ENCODE measurements at places on chromosomes 7 and 10.

DNA sequence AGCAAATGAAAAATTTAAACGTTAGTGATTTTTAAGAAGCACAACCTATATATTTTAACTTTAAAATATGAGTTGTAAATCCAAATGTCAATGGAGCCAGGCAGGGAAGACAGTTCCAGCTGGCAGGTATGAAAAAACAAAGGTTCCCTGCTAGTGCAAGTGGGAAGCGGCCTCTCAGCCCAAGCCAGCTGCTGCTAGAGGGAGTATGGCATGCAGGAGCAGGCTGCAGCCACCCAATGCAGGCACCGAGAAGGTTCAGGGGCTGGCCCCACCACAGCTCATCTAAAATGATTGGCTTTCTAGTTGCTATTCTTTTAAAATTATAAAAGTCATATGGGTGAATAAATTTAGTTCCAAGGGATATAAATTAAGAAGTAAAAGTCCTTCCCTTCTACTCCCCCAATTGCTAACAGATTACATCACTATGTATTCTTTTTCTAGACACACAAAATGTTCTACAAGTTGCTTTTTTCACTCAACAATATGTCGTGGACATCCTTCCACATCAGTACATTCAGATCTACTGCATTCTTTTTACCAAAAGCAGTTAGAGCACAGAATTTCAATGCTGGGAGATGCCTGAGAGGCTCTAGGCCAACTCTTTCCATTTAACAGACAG is 69.3 kb downstream of the SGMS1 start:
- DNase-seq: peak; percentile 36
- peaks cover 37% of the 10 kb centered on the region for H3K4me1 ChIP-seq
- peak overlapping the region; percentile 21 for H3K4me3 ChIP-seq
- H3K27ac ChIP-seq: peak overlapping the region; percentile 70
- no peaks in the 10 kb centered on the region for H3K27me3 ChIP-seq

GRCh38 chr7:55241958-55242357 is 123.2 kb upstream of the LANCL2 start:
- DNase-seq: no peak
- peaks cover 48% of the 10 kb centered on the region for H3K27me3 ChIP-seq
- no peaks in the 10 kb centered on the region for H3K4me1 ChIP-seq
- H3K27ac ChIP-seq: no peak overlapping the region
- H3K36me3 ChIP-seq: no peaks in the 10 kb centered on the region
- H3K4me3 ChIP-seq: no peak overlapping the region

DNA sequence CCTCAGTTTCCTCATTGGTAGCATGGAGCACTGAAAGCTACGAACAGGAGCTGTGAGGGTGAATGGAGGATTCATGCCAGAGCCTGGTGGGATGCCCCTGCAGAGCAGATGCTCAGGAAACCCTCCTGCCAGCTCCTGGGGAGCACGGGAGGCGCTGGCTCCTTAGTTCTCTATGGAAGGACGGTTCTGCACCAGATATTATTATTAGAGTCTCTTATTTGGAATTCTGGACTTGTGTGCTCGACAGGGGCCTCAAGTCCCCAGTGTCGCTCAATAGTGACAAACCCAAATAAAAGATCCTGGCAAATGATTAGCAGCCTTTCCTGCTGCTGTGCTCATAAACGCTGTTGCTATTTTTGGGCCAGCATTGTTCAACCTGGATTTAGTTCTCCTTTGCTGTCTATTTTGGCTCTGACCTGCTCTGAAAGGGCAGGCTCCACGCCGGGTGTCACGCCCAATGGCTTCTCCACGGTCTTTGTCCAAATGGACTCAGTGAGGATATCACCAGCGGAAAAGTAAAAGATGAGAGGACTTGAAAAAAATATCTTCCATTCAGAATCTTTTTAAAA is 23.0 kb upstream of the KLF6 start:
- DNase-seq: no peak
- no peaks in the 10 kb centered on the region for H3K27me3 ChIP-seq
- peaks cover 48% of the 10 kb centered on the region for H3K4me1 ChIP-seq
- H3K4me3 ChIP-seq: no peak overlapping the region
- H3K36me3 ChIP-seq: no peaks in the 10 kb centered on the region

DNA sequence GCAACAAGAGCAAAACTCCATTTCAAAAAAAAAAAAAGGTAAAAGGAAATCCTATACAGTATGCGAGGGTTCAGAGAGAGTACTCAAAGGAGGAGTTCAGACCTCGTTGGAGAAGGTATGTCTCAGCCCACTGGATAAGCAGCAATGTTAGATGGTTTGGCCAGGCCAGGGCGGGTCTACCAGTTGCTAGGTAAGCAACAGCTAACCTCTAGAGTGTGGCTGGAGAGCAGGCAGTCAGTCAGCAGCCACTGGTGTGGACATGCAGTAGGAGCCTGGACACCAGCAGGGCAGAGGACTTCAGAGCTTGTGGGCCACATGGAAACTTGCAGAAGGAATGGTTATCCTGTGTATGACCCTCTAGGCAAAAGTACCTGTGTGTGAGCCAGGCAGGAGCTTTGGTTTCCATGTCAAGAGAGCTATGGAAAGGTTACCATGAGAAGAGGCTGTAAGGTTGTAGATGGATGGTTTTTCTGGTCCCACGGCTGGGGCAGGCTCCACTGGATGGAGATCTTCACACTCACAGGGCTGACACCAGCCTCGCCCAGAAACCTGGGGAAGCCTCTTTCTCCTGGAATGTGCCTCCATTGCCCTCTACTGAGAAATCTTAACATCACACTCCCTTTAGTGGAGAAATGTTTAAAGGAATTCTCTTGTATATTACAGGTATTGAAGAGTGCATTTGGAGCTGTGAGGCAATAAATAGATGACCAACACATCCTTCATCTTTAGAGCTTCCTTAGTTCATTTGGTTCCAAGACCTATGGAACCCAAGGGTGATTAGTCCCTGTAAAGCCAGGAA is 63.6 kb downstream of the CCDC186 start:
- no peaks in the 10 kb centered on the region for H3K36me3 ChIP-seq
- H3K4me3 ChIP-seq: no peak overlapping the region
- no peak for DNase-seq
- no peak overlapping the region for H3K27ac ChIP-seq
- H3K4me1 ChIP-seq: no peaks in the 10 kb centered on the region

- no peak overlapping the region for H3K4me3 ChIP-seq
- peaks cover 26% of the 10 kb centered on the region for H3K4me1 ChIP-seq
- no peaks in the 10 kb centered on the region for H3K27me3 ChIP-seq
- H3K36me3 ChIP-seq: no peaks in the 10 kb centered on the region
- H3K27ac ChIP-seq: no peak overlapping the region
Observed at GRCh38 chr10:73925539-73925938, 14.6 kb downstream of the PLAU start.

- no peak for DNase-seq
- no peaks in the 10 kb centered on the region for H3K27me3 ChIP-seq
- H3K4me3 ChIP-seq: no peak overlapping the region
- H3K4me1 ChIP-seq: peaks cover 12% of the 10 kb centered on the region
- no peak overlapping the region for H3K27ac ChIP-seq
Observed at GRCh38 chr10:50373821-50374501, 122.6 kb upstream of the ASAH2 start.

DNA sequence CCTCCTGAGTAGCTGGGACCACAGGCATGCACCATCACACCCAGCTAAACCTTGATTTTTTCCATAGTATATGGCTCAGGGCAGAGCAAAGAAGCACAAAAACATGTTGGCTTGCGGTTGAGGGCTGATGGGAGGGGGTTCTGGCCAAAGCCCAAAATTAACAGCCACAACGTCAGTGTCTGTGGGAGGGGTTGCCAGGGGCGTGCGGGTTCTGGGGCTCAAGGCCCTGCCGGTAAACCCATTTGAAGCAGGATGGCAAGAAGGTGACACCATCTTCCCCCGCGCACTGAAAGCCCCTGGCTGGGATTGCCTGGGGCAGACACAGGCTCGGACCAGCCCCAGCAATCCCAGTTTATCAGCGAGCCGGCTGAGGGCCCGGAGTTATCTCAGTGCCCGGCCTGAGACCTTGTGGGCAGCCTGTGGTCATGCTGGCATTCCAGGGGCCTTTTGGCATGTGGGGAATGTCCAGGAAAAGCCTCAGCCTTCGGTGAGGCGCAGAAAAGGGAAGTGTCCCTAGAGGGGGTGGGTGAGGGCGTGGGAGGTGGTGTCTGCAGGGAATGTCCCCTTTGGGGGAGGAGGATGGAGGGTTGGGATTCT is 167.7 kb upstream of the TNRC18 start:
- H3K4me3 ChIP-seq: no peak overlapping the region
- DNase-seq: peak; percentile 40
- H3K4me1 ChIP-seq: peaks cover 15% of the 10 kb centered on the region
- H3K36me3 ChIP-seq: peaks cover 8% of the 10 kb centered on the region

All from K562 (cell line).